ENCODE measurements at places on chromosomes 12 and 14.

GRCh38 chr12:12508612-12509011 lies 54.1 kb downstream of the DUSP16 start:
- no peak for DNase-seq

DNA sequence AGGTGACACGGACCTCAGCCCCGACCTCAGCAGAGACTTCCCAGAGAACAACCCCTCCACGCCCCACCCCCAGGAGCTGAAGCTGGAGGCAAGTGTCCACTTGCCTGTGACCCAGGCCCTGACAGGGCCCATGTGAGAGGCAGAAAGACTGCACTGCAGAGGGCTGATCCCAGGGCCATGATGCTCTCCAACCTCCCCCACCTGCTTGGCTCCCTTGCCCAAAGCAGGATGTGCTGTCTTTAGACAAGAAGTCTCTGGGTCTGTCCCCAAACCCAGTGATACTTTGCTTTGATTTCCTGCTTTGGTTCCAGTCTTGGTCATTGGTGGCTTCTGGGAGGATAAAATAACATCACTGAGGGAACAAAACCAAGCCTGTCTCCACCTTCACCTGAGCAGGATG lies 59.4 kb downstream of the BCL11B start:
- no peak for DNase-seq

- DNase-seq: no peak
Measured at GRCh38 chr12:104115587-104115975, 22.4 kb downstream of the NFYB start.

DNA sequence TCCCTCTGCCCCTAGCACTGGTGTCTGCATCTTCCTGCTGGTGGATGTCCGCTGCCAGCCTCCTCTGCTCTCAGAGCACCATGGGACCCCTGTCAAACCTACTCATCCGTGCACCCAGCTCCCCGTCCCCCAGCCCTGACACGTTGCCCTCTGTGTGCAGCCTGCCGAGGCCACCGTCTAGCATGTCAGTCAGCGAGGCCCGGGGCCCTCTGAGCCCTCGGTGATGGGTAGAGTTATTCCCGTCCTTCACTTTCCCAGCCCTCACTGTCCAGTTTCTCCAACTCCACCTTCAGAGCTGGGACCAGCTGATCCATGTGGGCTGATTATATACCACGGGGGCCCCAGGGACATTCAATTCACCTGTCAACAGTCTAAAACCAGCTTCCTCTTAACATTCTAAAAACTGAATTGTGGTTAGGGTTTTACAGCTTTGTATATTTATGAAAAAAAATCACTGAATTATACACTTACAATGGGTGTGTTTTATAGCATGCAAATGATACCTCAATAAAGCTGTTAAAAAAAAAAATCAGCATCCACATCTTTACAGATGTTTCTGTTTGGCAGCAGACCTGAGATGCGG lies 61.3 kb downstream of the CCDC88C start:
- no peak for DNase-seq

DNA sequence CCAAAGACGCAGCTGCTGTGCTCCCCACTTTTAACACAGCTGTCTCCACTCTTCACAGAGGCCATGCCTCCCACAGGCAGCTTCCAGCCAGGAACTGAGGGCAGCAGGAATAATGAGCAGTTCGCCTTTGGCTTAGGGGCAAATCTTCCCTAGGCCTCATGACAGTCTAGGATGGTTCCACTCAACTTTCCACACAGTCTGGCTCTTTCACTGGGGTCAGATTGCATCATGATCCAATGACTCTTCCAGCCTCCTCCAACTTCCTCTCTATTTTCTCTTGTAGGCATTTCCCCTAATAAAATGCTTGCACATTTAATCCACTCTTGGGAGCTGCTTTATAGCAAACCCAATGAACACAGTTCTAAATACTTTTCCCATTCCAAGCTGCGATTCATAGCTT lies 271.6 kb upstream of the ATP2B1 start:
- DNase-seq: no peak

DNA sequence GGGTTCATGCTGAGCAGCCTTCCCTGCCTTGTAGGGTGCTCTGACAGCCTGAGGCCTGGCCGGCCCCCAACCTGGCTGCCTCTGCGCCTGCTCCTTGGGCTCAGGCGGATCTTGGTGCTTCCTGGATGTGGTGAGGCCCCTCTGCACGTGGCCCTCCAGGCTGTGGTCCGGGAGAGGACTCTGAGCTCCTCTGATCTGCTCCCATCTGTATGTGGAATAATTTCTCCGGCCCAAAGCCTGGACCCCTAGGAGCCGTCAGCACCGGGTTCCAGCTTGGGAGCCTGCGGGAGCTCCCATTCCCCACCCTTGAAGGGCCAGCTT lies 21.3 kb upstream of the EIF2B2 start:
- DNase-seq: no peak

GRCh38 chr14:105005329-105005928 lies 15.5 kb downstream of the CDCA4 start:
- no peak for DNase-seq

- peak; percentile 38 for DNase-seq
Measured at GRCh38 chr12:69779928-69780327, 41.3 kb downstream of the RAB3IP start.

DNA sequence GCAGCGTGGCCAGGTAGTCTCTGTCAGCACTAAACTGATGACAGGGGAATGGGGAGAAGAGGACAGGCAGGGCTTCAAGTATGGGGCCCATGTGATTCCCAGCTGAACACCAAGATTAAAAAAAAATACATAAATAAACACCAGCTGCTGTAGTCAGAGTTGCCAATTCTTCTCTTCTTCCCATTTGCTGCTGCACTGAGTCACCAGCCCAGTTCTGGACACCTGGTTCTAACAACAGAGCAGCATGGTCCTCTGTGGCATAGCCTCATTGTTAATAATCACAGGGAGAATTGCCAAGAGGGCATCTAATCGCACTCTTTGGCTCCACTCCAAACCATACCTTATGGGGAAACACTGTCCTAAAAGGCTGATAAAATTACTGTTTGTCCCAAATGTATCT lies 15.1 kb downstream of the PPM1H start:
- DNase-seq: peak; percentile 92

DNA sequence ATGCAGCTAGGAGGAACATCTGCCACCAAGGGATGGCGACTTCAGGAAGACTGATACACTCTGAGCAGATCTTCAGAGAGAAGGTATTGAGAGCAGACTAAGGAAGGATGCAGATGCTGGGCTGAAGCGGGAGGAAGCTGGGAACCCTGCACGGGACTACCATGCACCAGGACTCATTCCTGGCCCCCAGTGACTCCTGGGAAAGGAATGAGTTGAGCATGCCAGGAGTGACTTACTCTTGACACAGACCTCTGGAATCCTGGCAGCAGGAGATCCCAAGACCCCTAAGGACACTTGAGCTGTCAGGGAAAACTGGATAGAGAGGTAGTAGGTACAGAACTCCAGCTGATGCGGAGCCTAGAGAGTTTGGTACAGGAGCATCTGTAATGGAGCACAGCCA lies 336.1 kb downstream of the RPS29 start:
- no peak for DNase-seq

DNA sequence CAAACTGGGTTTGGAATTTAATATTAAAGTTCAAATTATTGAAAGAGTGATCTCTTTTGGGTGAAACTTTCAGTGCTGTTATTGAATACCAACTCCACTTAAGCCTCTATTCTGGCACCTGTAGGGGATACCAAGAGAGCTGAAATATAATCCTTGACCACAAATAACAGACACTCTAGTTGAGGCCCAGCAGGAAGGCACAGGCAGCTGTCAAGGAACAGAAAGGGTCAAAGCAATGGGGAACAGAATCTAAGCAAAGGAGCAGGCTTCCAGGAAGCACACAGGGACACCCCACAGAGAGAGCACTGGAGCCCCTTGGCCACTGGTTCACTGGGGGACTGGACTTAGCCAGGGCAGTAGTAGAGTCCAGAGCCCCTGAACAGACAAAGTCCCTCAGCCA lies 120.9 kb upstream of the SFSWAP start:
- no peak for DNase-seq

GRCh38 chr14:70180718-70181117 lies 8.0 kb downstream of the SLC8A3 start:
- DNase-seq: no peak

GRCh38 chr14:104422837-104423681 lies 156.5 kb upstream of the C14orf180 start:
- DNase-seq: no peak

DNA sequence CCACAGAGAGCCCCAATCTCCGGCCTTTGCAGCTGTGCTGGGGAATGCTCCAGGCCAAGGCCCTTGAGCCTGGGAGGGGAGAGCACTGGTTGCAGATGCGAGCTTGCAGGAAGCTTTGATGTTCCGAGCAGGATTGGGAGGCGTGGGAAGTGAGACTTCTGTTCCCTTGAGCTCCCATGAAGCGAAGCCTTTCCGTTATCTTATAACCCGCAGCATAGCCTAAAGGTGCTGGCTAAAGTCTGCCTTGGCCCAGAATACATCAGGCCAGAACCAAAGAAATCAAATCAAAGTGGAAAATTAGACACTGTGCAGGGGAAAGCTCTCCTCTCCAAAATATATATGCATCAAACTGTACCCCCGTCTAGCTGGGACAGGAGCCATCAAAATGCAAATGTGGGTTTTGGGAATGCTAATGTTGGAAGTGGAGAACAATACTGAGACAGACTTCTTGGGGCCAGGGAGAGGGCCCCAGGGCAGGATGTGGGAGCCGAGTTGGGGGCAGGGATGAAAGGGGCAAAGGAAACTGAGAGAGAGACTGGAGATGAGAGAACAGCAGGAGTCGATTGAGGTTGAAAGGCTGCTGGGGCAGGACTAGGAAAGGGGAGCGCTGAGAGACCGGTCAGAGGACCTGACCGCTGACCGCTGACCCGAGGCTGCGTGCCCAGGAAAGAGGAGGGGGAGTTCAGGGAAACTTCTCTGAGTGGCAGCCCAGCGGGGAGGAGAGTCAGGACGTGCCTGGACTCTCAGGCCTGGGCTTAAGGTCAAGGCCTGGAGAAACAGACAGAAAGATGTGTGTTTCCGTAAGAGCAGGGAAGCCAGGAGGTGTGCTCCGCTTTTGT lies 152.2 kb upstream of the PARP11 start:
- DNase-seq: no peak

DNA sequence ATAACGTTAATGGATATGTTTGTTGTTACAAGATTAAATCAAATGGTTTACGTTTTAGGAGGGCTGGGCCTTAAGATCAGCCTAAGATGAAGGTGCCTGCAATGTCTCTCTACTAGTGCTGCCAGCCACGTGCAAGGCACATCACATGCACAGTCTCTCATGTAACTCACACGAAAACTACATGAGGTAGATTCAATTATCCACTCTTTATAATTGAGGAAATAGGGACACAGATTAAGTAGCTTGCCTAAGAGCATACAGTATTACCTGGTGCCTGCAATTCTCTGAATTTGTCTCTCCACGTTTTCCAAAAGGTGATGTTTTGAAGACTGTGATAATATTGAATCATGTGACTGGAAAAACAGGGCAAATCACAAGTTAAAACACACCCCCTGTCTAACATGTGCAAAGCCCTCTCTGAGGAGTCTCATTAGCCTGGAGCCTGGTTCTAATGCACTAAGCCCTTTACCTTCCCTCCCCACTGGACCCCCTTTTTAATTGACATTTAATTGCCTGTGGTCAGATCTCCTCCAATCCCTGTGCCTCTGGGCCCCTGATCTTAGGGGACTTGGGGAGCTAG lies 14.6 kb upstream of the ATP2A2 start:
- DNase-seq: no peak

DNA sequence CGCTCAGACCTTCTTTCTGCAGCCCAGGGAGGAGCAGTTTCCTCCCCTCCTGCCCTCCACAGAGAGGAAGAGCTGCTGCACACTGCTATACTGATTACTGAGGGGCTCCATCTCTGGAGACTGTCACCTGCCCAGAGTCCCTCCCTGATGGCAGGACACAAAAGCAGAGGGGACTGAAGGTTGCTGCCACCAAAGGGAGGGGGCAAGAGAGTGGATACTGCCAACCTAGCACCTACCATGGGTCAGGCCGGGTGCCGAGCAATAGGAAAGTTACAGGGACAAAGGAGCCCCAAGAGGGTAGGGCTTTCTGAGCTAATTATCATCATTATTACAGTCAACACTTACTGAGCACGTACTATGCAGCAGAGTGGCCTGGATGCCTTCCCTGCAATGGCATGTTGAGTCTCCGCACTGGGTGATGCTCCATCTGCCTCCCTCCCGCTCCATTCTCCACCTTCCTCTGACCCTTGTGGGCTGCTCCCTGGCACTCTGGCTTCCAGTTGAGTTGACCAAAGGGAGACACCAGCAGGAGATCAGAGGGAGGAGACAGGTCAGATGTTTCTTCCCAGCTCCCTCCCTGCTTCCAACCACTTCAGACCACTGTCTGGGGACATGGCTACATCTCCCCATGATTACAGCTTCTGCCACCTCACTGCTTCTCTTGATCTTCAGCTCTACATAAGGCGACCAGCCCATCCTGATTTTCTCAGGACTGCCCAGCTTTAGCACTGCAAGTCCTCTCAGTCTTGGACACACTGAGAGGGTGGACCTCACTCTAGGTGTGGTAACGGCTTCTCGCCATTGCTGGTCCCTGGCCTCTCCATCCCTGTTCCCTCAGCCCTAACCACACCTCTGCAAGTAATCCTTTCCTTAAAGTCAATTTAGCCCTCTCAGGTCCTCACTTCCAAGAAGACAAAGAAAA lies 2.6 kb upstream of the KRT79 start:
- no peak for DNase-seq

GRCh38 chr14:72653026-72653425 lies 240.9 kb downstream of the DPF3 start:
- no peak for DNase-seq

- no peak for DNase-seq
Measured at GRCh38 chr12:58764100-58764953, 156.0 kb downstream of the LRIG3 start.

DNA sequence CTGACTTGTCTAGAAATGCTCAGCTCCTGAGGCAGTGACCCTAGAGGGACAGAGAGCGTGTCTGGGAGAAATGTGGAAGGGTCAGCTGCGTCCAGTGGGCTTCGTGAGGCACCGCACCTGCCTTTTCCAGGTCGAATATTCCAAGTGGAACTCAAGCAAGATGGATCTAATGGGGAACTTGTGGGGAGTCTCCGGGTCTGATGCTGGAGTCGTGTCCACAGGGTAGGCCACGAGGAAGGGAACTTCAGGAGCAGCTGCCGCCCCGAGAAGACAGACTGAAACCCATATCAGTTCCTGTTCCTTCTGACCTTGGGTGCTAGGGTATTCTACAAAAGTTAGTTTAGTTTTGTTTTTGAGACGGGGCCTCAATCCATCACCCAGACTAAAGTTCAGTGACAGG lies 67.5 kb downstream of the TNFAIP2 start:
- DNase-seq: no peak

DNA sequence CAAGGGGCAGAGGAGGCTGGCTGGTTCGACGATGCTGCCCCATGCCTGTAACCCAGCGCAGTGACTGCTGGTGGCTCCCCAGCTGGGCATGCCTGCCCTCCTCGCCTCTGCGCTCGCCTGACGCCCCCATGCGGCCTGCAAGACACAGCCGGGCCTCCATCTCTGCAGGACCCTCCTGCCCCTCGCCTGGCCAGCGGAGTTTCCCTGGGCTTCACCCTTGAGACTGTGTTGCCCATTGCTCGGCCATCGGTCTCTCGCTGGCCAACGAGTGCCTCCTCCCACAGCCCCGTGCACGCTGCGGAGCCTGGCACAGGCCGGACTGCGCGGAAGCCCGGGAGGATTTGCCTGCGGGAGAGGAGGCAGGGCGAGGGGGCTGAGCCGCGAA lies 17.6 kb downstream of the ASPG start:
- no peak for DNase-seq

GRCh38 chr14:36424478-36425102 lies 95.4 kb downstream of the NKX2-1 start:
- DNase-seq: no peak
